ENCODE measurements at places on chromosomes 5 and 9. TPM values are rescaled to one million over a fixed set of nuclear protein-coding genes. Genes with fewer than 3 reads are reported as not detected.

Gene CKMT2
- total RNA-seq = not detected

Gene MRPS30
- total RNA-seq = 69.3 TPM

Gene PAIP2
- 93.8 TPM for total RNA-seq

Gene HAVCR1
- total RNA-seq = 2.2 TPM

Gene RNF208
- total RNA-seq = 15.2 TPM

Gene SPINK6
- not detected for total RNA-seq

GRCh38 chr5:128974567-128974966, 9.3 kb downstream of the SLC27A6 start:
- no peaks in the 10 kb centered on the region for H3K4me1 ChIP-seq
- no peaks in the 10 kb centered on the region for H3K36me3 ChIP-seq
- no peak overlapping the region for H3K27ac ChIP-seq
- no peak for DNase-seq
- no peak overlapping the region for H3K4me3 ChIP-seq

DNA sequence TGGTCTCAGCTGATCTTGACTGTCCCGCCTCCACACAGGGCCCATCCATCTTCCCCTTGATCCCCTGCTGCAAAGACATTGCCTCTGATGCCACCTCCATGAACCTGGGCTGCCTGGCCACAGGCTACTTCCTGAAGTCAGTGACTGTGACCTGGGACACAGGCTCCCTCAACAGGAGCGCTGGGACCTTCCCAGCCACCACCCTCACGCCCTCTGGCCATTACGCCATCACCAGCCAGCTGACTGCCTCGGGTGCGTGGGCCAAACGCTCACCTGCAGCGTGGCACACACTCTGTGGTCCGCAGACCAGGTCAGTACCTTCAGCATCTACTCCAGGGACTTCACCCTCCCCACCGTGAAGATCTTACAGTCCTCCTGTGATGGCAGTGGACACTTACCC, 71.9 kb downstream of the INSL6 start:
- no peak overlapping the region for H3K27ac ChIP-seq
- no peak overlapping the region for H3K4me3 ChIP-seq
- no peak for DNase-seq
- peaks cover 4% of the 10 kb centered on the region for H3K4me1 ChIP-seq

- H3K4me1 ChIP-seq = no peaks in the 10 kb centered on the region
- no peak overlapping the region for H3K27ac ChIP-seq
- DNase-seq = no peak
These were observed 309.8 kb upstream of the RGMB start for GRCh38 chr5:98463676-98464075.

DNA sequence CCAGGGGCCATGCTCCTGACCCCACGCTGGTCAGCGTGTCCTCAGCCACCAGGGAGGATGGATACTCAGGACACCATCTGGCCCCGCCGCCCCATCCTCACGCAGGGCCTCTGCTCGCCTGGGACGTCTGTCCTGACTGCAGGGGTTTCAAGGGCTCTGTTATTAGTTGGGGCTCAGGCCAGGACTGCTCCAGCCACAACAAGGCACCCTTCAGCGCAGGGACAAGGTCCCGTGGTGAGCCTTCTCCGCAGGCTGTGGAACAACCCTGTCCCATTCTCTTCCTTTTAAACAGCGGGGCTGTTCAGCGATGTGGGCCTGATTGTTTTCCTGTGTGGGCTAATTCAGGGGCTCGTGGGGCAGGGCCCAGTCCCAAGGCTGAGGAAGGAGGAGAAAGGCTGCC, 61.6 kb downstream of the SEMA4D start:
- peak overlapping the region; percentile 40 for H3K27ac ChIP-seq
- H3K36me3 ChIP-seq = peaks cover 35% of the 10 kb centered on the region

GRCh38 chr5:154714266-154714986, 40.8 kb upstream of the LARP1 start:
- no peaks in the 10 kb centered on the region for H3K27me3 ChIP-seq
- peak overlapping the region; percentile 27 for H3K4me3 ChIP-seq
- H3K36me3 ChIP-seq = no peaks in the 10 kb centered on the region

- peaks cover 70% of the 10 kb centered on the region for H3K4me1 ChIP-seq
- H3K4me3 ChIP-seq = peak overlapping the region; percentile 68
- H3K27ac ChIP-seq = peak overlapping the region; percentile 97
- DNase-seq = peak; percentile 88
- H3K27me3 ChIP-seq = no peaks in the 10 kb centered on the region
These were observed 10.4 kb downstream of the TRIM14 start for GRCh38 chr9:98108531-98109031.

DNA sequence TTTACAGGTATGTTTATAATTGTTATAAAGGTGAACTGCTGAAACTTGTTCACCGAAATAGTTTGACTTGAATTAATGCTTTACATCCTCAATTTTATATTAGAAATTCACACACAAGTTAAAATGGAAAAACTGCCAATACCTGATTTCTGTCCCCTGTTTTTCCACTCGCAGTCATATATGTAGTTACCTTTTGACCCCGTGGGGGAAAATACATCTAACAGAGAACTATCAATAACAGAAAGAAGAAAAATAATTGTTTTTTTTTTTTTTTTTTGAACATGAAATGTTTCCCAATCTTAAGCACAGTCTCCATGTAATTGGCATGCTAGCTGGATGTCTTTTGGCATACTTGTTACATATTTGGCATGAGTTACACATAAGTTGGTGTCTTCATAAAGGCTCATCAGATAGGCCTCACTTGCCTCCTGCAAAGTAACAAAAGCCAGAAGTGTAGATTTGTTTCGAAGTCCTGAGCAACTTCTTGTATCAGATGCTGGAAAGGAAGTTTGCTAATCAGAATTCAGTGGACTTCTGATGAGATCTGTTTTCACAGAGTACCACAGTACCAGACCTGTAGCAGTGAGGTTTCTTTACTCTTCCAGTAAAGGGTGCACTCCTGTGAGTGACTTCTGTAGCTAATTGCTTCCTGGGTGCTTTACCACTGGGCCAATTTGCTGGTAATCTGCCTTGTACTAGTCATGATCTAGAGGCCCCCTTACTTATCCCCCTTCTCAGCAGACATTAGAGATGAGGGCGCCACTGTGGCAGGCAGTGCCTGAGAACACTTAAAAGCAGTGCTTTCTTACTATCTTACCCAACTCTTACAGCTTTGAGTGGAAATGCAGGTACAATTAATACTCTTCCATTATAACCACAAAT, 36.2 kb upstream of the CXXC5 start:
- H3K4me1 ChIP-seq = peaks cover 15% of the 10 kb centered on the region
- H3K27me3 ChIP-seq = no peaks in the 10 kb centered on the region
- peak overlapping the region; percentile 71 for H3K27ac ChIP-seq
- H3K36me3 ChIP-seq = peaks cover 22% of the 10 kb centered on the region
- no peak for DNase-seq
- no peak overlapping the region for H3K4me3 ChIP-seq

GRCh38 chr5:78527054-78527859, 121.3 kb downstream of the LHFPL2 start:
- H3K27me3 ChIP-seq = peaks cover 3% of the 10 kb centered on the region
- H3K4me3 ChIP-seq = no peak overlapping the region
- H3K27ac ChIP-seq = no peak overlapping the region
- no peaks in the 10 kb centered on the region for H3K4me1 ChIP-seq

DNA sequence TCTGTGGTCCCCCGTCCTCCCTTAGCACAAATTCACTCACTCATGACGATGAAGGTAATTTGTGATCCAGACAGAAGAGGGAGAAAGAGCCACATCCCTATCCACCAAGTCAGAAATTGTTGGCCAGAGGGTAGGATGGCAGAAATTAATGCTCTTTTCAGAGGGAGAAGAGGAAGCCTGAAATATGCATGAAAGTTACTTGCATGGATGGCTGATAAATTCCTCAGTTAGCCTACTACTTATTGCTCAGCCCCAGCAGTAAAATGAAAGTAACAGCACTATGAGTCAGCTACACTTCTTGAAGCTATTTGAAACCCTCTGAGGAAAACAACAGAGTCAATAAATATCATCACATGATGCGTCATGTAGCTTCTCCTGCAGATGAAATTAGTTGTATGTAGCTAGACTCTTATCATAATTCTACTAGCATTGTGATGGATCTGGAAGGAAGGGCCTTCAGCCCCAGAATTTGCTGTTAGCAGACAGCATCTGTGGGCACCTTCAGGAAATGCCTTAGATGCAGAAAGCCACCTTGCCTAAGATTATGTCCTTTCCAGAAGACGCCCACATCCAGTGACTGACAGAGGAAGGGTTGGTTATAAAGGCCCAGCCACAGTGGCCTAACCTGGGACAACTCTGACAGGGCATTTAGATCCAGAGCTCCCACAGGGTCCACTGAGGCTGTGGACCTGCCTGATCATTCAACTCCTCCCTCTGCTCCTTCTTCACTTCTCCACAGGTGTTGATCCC, 81.2 kb upstream of the CCDC112 start:
- H3K36me3 ChIP-seq = no peaks in the 10 kb centered on the region
- peak overlapping the region; percentile 4 for H3K27ac ChIP-seq
- no peak overlapping the region for H3K4me3 ChIP-seq
- DNase-seq = no peak
- no peaks in the 10 kb centered on the region for H3K27me3 ChIP-seq

DNA sequence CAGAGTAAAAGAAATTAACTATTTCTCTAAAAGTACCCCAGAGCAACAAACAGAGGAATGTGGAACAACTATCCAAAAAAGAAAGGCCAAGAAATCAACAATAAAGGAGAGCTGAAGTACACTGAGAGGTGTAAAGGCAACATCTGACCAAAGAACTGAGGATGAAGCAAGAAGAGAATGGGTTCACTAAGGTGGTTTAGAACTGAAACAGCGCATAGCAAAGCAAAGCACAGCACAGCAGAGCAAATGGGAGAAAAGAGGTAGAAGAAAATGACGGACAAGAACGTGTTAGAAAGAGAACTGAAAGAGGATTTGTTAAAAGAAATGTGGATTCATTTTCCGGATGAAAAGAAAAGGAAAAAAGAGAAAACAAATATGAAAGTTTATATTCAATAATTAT, 25.8 kb downstream of the RFX3 start:
- H3K27ac ChIP-seq = no peak overlapping the region
- H3K4me1 ChIP-seq = peaks cover 9% of the 10 kb centered on the region
- DNase-seq = no peak
- H3K27me3 ChIP-seq = no peaks in the 10 kb centered on the region
- H3K4me3 ChIP-seq = peak overlapping the region; percentile 1

- no peak overlapping the region for H3K4me3 ChIP-seq
- no peak for DNase-seq
- H3K36me3 ChIP-seq = peaks cover 2% of the 10 kb centered on the region
These were observed 94.9 kb upstream of the GRHPR start for GRCh38 chr9:37327553-37327952.

DNA sequence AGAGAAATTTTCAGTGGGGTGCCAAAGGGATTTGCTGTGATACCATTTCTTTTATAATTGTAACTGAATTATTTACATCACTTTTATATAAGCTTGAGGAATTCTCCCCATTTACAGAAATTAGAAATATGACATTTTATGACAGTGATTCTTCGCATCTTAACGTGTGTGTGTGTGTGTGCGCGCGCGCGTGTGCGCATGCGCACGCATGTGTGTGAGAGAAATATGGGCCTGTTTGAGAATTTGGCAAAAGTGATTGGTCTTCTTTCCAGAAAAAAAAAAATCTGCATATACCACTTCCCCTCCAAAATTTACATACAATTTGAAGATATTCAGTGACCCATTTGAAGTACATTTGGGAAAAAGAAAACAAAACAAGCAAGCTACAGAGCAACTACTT, 190.7 kb upstream of the PDE4D start:
- no peak overlapping the region for H3K27ac ChIP-seq
- H3K4me1 ChIP-seq = no peaks in the 10 kb centered on the region
- DNase-seq = no peak
- H3K4me3 ChIP-seq = no peak overlapping the region
- no peaks in the 10 kb centered on the region for H3K36me3 ChIP-seq

- no peaks in the 10 kb centered on the region for H3K36me3 ChIP-seq
- no peak overlapping the region for H3K27ac ChIP-seq
- no peak for DNase-seq
- H3K27me3 ChIP-seq = peaks cover 34% of the 10 kb centered on the region
These were observed 287.8 kb upstream of the RASA1 start for GRCh38 chr5:86979811-86980411.

DNA sequence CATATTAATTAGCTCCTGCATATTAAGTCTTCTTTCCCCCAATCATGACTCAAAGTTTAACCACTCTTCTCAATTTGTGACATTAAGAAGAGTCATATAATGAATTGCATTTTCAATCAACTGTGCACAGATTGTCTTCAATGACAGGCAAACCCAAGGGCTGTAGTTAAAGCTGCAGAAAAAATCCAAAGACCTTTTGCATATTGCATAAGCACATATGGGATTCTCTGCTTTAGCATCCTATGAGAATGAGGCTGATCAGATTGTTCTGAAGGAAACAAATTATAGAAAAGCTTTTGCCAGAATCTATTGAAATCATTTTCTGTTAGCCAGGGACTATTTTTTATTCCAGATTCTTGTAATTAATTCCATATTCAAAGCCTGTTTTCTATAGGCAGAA, 112.3 kb downstream of the FAM170A start:
- H3K36me3 ChIP-seq = no peaks in the 10 kb centered on the region
- no peak overlapping the region for H3K4me3 ChIP-seq
- H3K4me1 ChIP-seq = no peaks in the 10 kb centered on the region
- H3K27ac ChIP-seq = no peak overlapping the region

DNA sequence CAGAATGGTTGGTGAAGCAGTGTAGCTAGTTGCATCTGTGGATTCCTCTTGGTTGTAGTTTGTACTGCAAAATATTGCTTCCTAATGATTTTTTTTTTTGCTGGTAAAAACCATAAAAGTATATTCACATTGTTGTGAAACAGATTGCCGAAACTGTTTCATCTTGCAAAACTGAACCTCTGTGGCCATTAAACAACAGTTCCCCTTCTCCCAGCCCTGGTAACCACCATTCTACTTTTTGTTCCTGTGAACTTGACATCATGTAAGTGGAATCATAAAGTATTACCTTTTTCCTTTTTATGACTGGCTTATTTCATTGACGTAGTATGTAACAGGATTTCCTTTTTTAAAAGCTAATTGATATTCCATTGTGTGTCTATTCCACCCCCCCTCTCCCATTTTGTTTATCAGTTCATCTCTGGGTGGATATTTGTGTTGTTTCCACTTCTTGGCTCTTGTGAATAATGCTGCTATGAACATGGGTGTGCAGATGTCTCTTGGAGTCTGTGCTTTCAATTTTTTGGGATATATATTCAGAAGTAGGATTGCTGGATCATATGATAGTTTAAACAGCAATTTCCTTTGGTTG, 11.8 kb downstream of the SUB1 start:
- H3K4me1 ChIP-seq = peaks cover 58% of the 10 kb centered on the region
- no peak for DNase-seq
- H3K4me3 ChIP-seq = no peak overlapping the region
- peaks cover 75% of the 10 kb centered on the region for H3K36me3 ChIP-seq
- H3K27me3 ChIP-seq = no peaks in the 10 kb centered on the region
